ENCODE measurements at places on chromosomes 3 and 15. TPM values are rescaled to one million over a fixed set of nuclear protein-coding genes. Genes with fewer than 3 reads are reported as not detected.

DNA sequence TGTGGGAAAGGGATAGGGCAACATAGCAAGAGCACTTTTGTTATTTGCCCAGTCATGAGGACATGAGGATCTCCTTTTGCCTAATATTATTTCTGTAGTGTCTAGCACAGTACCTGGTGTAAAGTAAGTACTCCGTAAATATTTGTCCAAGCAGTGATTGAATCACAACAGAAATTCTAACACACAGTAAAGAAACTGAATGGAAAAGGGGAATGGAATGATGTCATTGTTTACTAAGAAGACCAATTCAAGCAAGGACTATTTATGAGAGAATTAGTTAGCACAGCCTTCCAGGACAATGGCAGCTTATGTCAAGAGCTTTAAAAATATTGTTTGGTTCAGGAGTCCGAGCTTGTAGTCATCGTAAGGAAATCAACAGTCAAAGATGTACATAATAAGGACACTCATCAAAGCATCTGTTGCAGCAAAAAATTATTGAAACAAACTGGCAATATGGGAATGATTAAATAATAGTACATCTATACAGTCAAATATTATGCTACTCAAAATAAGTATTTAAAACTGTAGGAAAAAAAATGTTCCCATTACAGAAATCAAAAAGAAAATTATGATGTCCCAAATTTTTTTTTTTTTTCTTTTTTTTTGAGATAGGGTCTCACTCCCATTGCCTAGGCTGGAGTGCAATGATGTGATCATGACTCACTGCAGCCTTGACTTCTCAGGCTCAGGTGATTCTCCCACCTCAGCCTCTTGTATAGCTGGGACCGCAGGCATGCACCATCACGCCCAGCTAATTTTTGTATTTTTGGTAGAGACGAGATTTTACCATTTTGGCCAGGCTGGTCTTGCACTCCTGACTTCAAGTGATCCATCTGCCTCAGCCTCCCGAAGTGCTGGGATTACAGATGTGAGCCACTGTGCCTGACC lies 17.9 kb downstream of the CAPN7 start:
- H3K36me3 ChIP-seq = peaks cover 54% of the 10 kb centered on the region
- DNase-seq = no peak
- H3K4me3 ChIP-seq = no peak overlapping the region
- no peak overlapping the region for H3K27ac ChIP-seq

DNA sequence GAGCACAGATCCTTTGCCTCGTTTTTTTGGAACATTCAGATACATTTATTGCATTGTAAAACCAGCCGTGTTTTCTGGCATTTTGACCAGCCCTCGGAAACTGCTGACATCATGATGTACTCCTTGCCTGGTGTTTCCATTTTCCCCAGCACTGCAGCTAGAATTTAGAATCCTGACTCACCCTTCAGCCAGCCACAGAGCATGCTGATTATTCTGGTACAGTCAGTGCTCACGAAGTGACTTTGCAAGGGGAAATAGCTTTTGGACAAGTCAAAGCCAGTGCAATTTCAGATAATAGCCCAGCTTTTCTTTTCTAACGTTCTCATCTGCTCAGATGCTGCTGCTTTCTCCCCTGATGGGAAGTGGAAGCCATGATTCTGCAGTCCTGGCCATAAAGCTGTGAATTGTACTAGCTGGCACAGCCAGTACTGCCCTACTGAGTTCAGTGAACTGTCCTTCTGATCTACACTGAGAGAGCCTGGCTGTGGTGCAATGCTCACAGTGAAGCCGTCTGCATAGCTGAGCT lies 12.1 kb upstream of the CNBP start:
- H3K27me3 ChIP-seq = no peaks in the 10 kb centered on the region
- no peak overlapping the region for H3K4me3 ChIP-seq
- no peaks in the 10 kb centered on the region for H3K36me3 ChIP-seq
- no peak for DNase-seq
- H3K27ac ChIP-seq = no peak overlapping the region

- H3K4me1 ChIP-seq = no peaks in the 10 kb centered on the region
- H3K4me3 ChIP-seq = no peak overlapping the region
- no peak for DNase-seq
- H3K36me3 ChIP-seq = no peaks in the 10 kb centered on the region
Observed at GRCh38 chr3:6928064-6928463, 67.1 kb downstream of the GRM7 start.

AADACL2 gene
- total RNA-seq = not detected

RAB27A gene
- total RNA-seq = 18.1 TPM

DNA sequence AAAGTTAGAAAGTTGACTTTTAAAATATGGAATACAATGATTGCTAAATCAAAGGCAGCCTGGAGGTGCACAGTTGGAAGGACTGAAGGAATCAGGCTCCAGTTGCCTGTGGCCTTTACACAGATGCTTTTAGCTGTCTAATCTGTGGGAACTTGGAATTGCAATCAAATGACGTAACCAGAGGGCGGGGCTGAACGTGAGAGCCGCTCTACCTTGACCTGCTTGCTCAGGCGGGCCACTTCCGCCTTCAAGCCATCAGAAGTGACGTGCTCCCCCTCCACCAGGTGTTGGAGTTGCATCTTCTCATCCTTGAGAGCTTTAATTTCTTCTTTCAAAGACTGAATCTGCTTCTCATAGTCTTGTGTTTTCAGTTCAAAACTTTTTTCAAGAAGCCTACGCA lies 37.7 kb upstream of the GNB5 start:
- H3K27ac ChIP-seq = peak overlapping the region; percentile 97
- no peaks in the 10 kb centered on the region for H3K27me3 ChIP-seq
- no peak overlapping the region for H3K4me3 ChIP-seq
- H3K4me1 ChIP-seq = peaks cover 81% of the 10 kb centered on the region

GCNT3 gene
- total RNA-seq = not detected

DNA sequence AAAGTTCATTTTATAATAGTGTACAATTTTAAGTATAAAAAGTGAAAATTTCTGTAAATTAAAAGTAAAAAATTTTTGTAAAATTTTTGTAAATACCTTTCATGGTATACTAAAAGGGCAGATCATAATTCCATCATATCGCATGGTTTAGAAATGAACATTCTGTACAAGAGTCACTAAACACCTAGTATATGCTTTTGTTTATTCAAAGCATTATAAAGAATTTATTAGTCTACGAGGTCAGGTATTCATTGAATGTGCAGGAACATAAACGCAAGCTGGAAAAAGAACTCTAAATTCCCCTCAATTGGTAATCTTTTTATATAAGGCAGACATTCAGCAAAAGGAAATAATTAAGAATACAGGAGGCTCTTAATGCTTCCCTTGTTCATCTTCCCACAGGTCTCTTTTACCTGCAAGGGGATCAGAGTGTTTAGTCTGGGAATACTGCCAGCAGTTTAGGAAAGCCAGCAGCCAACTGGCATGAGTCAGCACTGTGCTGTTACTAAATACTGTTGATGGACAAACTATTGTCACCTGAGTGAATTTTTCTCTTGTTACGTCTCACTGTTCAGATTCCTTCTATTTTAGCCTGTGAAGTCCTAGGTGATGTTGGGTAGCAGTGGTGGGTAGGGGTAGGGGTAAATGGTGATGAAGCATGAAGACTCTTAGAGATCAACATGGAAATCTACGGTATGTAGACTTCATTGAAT lies 70.1 kb downstream of the UQCC5 start:
- DNase-seq = no peak
- H3K4me1 ChIP-seq = no peaks in the 10 kb centered on the region
- H3K36me3 ChIP-seq = peaks cover 73% of the 10 kb centered on the region
- no peaks in the 10 kb centered on the region for H3K27me3 ChIP-seq
- H3K27ac ChIP-seq = no peak overlapping the region
- no peak overlapping the region for H3K4me3 ChIP-seq

GRCh38 chr3:52685709-52686691 lies at the start of the genes GNL3 and PBRM1:
Gene GNL3 (plus strand): TSS chr3:52686032. CDS start chr3:52686093, 61 bp downstream.
Gene PBRM1 (minus strand): TSS chr3:52685913.
- peak within 1 kb of the TSS; percentile 86 for H3K4me3 ChIP-seq
- H3K4me1 ChIP-seq = peaks cover 20% of the 10 kb centered on the region
- DNase-seq = peak; percentile 98
- peak within 1 kb of the TSS; percentile 92 for H3K27ac ChIP-seq
- H3K27me3 ChIP-seq = no peaks in the 10 kb centered on the region

IL17RE gene
- 0.34 TPM for total RNA-seq

- H3K4me1 ChIP-seq = no peaks in the 10 kb centered on the region
- DNase-seq = no peak
- no peaks in the 10 kb centered on the region for H3K27me3 ChIP-seq
Observed at GRCh38 chr3:140035871-140036270, 100.9 kb downstream of the CLSTN2 start.

SV2B gene
- not detected for total RNA-seq

MAP1A gene
- total RNA-seq = 0.17 TPM

DNA sequence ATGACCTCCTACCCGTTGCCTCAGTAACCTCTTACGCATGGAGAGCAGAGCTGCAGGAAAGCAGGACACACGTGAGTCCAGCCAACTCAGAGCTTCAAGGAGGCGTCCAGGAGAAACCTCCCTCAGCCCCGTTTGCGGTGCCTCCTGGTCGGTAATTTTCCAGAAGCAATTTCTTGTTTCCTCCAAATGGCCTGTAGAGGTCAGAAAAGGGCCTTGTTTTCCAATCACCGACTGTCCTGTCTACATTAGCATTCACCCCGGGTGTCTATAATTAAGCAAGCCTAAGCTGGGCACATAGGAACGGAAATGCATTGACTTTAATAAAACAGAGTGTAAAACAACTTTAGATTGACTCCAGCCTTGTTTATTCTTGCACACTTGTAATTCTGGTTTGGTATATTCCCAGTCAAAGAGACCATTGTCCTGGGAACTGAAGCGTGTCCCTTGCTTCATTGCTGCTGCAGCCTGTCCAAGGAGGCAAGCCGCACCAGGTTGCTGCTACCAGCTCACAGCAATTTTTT lies 836.2 kb downstream of the AGBL1 start:
- H3K36me3 ChIP-seq = no peaks in the 10 kb centered on the region
- H3K4me3 ChIP-seq = no peak overlapping the region
- no peaks in the 10 kb centered on the region for H3K4me1 ChIP-seq
- no peak for DNase-seq

DNA sequence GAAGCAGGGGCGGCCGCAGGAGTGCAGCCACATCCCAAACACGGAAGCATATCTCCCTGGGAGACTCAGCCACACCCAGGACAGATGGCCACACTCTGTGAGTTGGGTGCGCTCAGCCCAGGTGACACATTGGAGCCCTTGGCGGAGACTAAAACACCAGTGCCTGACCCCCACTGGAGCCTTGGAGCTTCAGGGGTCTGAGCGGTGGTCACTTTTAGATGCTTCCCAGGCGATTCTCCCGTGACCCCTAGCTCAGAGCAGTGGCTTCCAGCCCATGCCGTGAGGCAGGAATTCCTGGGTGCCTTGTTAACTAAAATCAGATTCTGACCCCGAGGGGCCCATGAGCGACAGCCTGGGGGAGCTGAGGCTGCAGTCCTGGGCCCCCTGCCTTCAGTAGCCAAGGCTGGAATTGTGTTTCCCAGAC lies 54.5 kb downstream of the PLXNA1 start:
- no peak for DNase-seq
- H3K4me3 ChIP-seq = no peak overlapping the region
- H3K36me3 ChIP-seq = no peaks in the 10 kb centered on the region
- no peaks in the 10 kb centered on the region for H3K27me3 ChIP-seq
- H3K4me1 ChIP-seq = no peaks in the 10 kb centered on the region
- no peak overlapping the region for H3K27ac ChIP-seq

- H3K4me3 ChIP-seq = no peak overlapping the region
- DNase-seq = no peak
- H3K27ac ChIP-seq = no peak overlapping the region
Observed at GRCh38 chr3:102237838-102238237, 197.0 kb upstream of the ZPLD1 start.

GOLGA8T gene
- total RNA-seq = not detected

SCN11A gene
- 0.24 TPM for total RNA-seq

- DNase-seq = no peak
- H3K4me3 ChIP-seq = no peak overlapping the region
- H3K4me1 ChIP-seq = no peaks in the 10 kb centered on the region
- H3K27me3 ChIP-seq = no peaks in the 10 kb centered on the region
Observed at GRCh38 chr3:14153663-14154062, 24.7 kb downstream of the XPC start.

CLEC3B gene
- not detected for total RNA-seq

- DNase-seq = peak; percentile 81
- peaks cover 74% of the 10 kb centered on the region for H3K4me1 ChIP-seq
- no peaks in the 10 kb centered on the region for H3K27me3 ChIP-seq
- no peaks in the 10 kb centered on the region for H3K36me3 ChIP-seq
- H3K27ac ChIP-seq = peak overlapping the region; percentile 75
Observed at GRCh38 chr3:133475245-133476010, 75.6 kb downstream of the BFSP2 start.

GRCh38 chr3:71580636-71581456 lies 2.7 kb downstream of the FOXP1 start:
- peak; percentile 53 for DNase-seq
- H3K27ac ChIP-seq = peak overlapping the region; percentile 90
- H3K27me3 ChIP-seq = no peaks in the 10 kb centered on the region
- H3K4me1 ChIP-seq = peaks cover 52% of the 10 kb centered on the region
- H3K36me3 ChIP-seq = no peaks in the 10 kb centered on the region

GRCh38 chr15:93865586-93865985 lies 365.8 kb upstream of the MCTP2 start:
- no peaks in the 10 kb centered on the region for H3K27me3 ChIP-seq
- no peaks in the 10 kb centered on the region for H3K4me1 ChIP-seq
- H3K27ac ChIP-seq = no peak overlapping the region
- H3K4me3 ChIP-seq = no peak overlapping the region
- H3K36me3 ChIP-seq = no peaks in the 10 kb centered on the region

DNA sequence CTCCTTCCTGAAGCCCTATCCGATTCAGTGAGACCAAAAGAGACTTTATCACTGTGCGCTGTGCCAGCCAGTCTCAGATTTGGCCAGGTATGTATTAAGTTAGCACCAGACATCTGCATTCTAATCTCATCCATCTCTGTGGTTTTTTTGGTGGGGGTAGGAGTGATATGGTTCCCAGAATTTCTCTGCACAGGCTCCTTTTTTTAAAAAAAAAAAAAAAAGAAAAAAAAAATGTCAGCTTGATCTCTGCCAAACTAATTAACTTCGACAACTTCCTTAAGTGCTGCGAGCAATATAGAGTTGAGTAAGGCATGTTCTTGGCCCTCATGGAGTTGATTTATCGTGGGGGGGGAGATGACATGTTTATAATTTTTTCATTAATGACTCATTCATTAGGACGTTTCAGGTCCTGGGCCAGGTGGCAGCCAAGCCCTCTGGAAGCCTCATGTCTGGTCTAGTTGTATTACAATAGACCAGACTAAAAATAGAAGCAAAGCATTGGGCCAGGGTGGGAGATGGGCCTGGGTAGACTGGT lies 12.9 kb downstream of the SLCO3A1 start:
- peaks cover 28% of the 10 kb centered on the region for H3K27me3 ChIP-seq
- H3K4me1 ChIP-seq = peaks cover 5% of the 10 kb centered on the region
- H3K36me3 ChIP-seq = no peaks in the 10 kb centered on the region
- H3K4me3 ChIP-seq = no peak overlapping the region
- no peak overlapping the region for H3K27ac ChIP-seq
- no peak for DNase-seq

DNASE1L3 gene
- total RNA-seq = 1.1 TPM

GRCh38 chr15:67085818-67086636 lies 20.6 kb downstream of the SMAD3 start:
- H3K36me3 ChIP-seq = peaks cover 10% of the 10 kb centered on the region
- DNase-seq = peak; percentile 82
- H3K4me1 ChIP-seq = peaks cover 99% of the 10 kb centered on the region
- peak overlapping the region; percentile 97 for H3K27ac ChIP-seq
- H3K27me3 ChIP-seq = no peaks in the 10 kb centered on the region

GUCA1C gene
- total RNA-seq = not detected

- H3K27me3 ChIP-seq = no peaks in the 10 kb centered on the region
- no peaks in the 10 kb centered on the region for H3K4me1 ChIP-seq
- no peak for DNase-seq
Observed at GRCh38 chr3:60094392-60094947, 1044.6 kb upstream of the CFAP20DC start.
